ENCODE measurements at places on chromosomes 1 and 21. TPM values are rescaled to one million over a fixed set of nuclear protein-coding genes. Genes with fewer than 3 reads are reported as not detected.
A peak's percentile ranks its signal among the peaks of the same experiment; 100 is the strongest.

TBX15 gene
- total RNA-seq = 0.17 TPM

SLC44A5 gene
- total RNA-seq = 5.8 TPM

SYNC gene
- total RNA-seq = 0.51 TPM

ADAM15 gene
- 103 TPM for total RNA-seq

- no peak overlapping the region for H3K4me3 ChIP-seq
- no peaks in the 10 kb centered on the region for H3K27me3 ChIP-seq
- peak overlapping the region; percentile 73 for H3K27ac ChIP-seq
- peaks cover 27% of the 10 kb centered on the region for H3K4me1 ChIP-seq
Observed at GRCh38 chr1:88802950-88803349, 88.4 kb downstream of the GTF2B start.

DNA sequence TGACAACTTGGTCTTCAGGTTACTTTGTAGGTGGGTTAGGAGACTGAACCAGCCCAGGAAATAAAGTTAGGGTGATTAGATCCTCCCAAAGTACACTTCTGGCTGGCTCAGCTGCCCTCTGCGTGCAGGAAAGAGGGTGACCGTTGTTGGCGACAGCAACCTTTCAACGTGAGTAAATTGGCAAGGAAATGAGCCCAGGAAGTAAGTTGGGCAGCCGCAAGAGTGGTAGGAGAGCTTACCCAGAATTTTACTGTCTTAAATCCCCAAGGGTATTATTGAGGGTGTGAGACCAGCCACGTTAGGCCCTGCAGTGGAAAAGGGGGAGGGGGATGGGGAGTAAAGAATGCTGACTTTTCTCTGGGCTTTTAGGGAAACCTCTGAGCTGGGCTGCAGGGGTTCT, 1.6 kb downstream of the TENT5C start:
- peaks cover 53% of the 10 kb centered on the region for H3K27me3 ChIP-seq
- no peak overlapping the region for H3K4me3 ChIP-seq
- no peak for DNase-seq
- no peak overlapping the region for H3K27ac ChIP-seq
- H3K36me3 ChIP-seq = peaks cover 8% of the 10 kb centered on the region
- no peaks in the 10 kb centered on the region for H3K4me1 ChIP-seq

DNA sequence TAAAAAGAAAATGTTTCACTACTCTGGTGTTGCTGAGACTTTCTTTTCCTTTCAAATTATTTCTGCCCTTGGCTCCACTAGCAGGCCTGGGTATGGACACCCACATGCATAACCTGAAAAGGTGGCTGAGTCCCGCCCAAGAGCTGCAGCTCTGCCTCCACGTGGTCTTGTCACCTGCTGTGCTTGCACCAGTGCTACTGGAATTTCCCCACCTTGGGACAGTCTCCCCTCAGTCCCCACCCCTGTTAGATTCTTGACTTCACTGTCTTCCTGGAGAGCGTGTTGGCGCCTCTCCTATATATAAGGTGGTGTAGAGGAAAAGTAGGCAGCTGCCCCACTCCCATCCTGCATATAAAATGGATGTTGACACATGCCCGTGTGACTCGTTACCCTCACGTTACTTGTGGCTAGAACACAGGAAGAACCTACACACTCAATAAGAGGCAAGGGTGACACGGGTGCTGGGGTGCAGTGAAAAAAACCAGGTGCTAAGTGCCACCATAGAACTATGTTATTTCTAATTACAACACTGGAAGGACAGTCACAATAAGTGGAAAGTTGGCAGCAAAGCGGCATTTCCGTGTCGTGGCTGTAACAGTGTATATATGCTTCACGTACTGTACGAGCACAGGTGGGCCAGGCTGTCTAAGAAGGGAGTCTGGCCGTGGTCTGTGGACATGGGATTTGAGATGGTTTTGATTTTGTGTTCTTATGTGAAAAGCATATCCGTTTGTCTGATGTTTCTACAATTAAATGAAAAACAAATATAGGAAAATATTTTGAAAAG, 61.0 kb downstream of the POFUT2 start:
- DNase-seq = no peak
- H3K27ac ChIP-seq = no peak overlapping the region
- H3K4me1 ChIP-seq = no peaks in the 10 kb centered on the region
- H3K27me3 ChIP-seq = peaks cover 50% of the 10 kb centered on the region
- no peak overlapping the region for H3K4me3 ChIP-seq

- peaks cover 12% of the 10 kb centered on the region for H3K4me1 ChIP-seq
- H3K27me3 ChIP-seq = no peaks in the 10 kb centered on the region
- no peak for DNase-seq
- H3K4me3 ChIP-seq = no peak overlapping the region
Observed at GRCh38 chr1:184905601-184906322, 68.5 kb downstream of the NIBAN1 start.

DNA sequence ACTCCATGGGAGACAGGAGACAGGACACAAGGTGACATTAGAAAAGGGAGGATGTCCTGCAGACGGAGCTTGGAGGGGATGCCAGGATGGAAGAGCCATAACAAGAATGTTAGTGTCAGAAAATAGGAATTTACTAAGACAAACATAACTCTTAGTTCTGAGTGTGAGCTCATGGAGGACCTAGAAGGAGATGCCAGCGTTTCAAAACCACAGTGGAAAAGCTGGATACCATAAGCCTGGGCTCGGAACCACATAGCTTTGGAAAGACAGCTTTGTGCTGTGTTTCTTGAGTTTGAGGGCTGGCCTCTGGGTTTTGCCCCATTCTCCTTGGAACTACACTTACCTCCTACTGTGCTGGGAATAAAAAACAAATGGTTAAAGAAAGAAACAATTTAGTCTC, 128.4 kb downstream of the S1PR1 start:
- H3K4me1 ChIP-seq = no peaks in the 10 kb centered on the region
- no peak for DNase-seq
- no peak overlapping the region for H3K4me3 ChIP-seq
- H3K36me3 ChIP-seq = no peaks in the 10 kb centered on the region
- no peak overlapping the region for H3K27ac ChIP-seq

- H3K27me3 ChIP-seq = peaks cover 8% of the 10 kb centered on the region
- no peaks in the 10 kb centered on the region for H3K4me1 ChIP-seq
- no peak overlapping the region for H3K4me3 ChIP-seq
- no peaks in the 10 kb centered on the region for H3K36me3 ChIP-seq
- DNase-seq = no peak
Observed at GRCh38 chr1:56915960-56916359, 49.9 kb downstream of the C8B start.

GRCh38 chr1:25031966-25032667, 102.0 kb upstream of the RUNX3 start:
- no peak overlapping the region for H3K4me3 ChIP-seq
- H3K27ac ChIP-seq = no peak overlapping the region
- H3K36me3 ChIP-seq = peaks cover 4% of the 10 kb centered on the region
- no peaks in the 10 kb centered on the region for H3K27me3 ChIP-seq
- peaks cover 10% of the 10 kb centered on the region for H3K4me1 ChIP-seq

DNA sequence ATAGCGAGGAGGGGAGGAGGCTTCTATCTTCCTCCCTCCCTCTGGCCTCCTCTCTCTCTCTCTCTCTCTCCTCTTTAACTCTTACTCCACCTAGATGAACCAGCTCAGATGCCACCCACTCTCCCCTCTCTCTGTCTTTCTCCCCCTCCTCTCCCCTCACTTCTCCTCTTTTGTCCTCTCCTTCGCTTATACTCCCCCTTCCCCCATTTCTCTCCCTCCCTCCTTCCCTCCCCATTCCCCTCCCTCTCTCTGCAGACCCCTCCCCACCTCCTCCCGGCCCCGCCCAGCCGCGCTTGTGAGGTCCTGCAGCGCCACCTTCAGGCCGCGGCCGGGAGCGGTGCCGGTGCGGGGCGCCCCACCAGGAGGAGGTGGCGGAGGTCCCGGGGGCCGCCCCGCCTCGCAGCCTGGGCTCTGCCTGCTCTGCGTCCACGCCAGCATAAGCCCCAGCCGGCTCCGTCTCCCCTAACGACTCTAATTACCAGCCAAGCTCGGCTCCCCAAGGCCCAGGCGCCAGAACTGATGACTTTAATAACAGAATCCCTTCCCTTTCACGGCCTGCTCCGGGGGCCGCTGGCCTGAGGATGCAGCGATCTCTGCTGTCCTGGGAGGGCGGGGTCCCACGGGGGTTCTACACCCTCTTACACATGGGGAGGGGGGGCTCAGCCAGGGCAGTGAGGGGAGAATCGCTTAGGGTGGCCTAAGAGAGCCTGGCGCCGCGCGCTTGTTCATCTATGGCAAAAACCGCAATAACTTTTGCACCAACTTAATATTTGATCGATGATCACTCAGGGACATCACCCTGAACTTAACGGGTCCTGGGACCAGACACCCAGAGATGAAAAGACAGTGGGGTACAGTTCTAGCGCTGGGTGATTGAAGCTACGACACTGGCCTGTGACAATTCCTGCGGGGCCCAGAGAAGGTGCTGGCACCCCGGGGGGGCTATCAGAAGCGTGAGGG, 637.3 kb downstream of the MATN1 start:
- H3K4me3 ChIP-seq = no peak overlapping the region
- DNase-seq = peak; percentile 42
- H3K27me3 ChIP-seq = peaks cover 14% of the 10 kb centered on the region
- peaks cover 14% of the 10 kb centered on the region for H3K36me3 ChIP-seq
- no peak overlapping the region for H3K27ac ChIP-seq

- peak; percentile 40 for DNase-seq
- H3K36me3 ChIP-seq = no peaks in the 10 kb centered on the region
- peaks cover 33% of the 10 kb centered on the region for H3K4me1 ChIP-seq
- peak overlapping the region; percentile 77 for H3K27ac ChIP-seq
Observed at GRCh38 chr1:87927391-87928280, 599.0 kb downstream of the LMO4 start.

GRCh38 chr1:14118691-14119485, 418.9 kb downstream of the PRDM2 start:
- no peaks in the 10 kb centered on the region for H3K4me1 ChIP-seq
- no peak for DNase-seq
- no peaks in the 10 kb centered on the region for H3K36me3 ChIP-seq

DNA sequence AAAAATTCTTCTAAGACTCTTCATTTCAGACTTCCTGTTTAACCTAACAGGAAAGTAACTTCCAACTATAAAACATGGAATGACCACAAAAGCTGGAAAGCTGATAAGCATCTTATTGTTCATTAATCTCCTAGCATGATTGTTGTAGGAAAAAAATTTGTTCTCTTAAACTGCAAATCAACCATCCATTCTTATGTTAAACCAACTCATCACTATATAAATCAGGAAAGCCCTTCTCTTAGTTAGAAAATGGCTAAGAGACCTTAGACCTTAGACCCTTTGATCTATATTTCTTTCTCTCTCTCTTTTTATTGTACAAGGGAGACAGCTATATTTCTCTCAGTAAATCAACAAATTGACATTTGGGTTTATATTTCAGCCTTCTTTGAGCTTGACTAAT, 101.4 kb downstream of the UBE2U start:
- H3K27me3 ChIP-seq = no peaks in the 10 kb centered on the region
- H3K4me1 ChIP-seq = peaks cover 12% of the 10 kb centered on the region
- no peak for DNase-seq
- H3K27ac ChIP-seq = no peak overlapping the region

DNA sequence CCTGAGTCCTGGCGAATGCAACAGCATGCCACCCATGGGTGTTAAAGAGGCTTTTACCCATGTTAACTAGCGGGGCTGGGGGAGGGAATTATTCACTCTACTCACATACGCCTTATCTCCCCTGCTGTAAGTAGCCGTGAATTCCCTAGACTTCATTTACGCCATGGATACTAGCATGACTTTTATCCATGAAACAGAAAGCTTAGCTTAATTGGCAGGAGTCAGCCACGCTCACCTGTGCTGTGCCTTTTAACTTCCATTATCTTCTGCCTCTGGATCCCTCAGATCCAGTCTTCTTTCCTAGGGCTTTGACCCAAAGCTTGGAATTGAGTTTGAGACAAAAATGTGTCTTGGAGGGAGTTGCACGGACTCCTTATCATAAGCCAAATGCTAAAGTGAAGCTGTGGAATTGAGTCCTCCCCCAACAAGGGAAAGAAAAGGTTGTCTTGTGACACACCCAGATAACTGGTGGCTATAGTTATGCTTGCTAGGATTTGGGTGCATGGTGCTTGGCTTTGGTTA, 9.7 kb upstream of the NASP start:
- H3K4me1 ChIP-seq = no peaks in the 10 kb centered on the region
- H3K27me3 ChIP-seq = no peaks in the 10 kb centered on the region
- no peak for DNase-seq
- H3K27ac ChIP-seq = no peak overlapping the region
- peaks cover 10% of the 10 kb centered on the region for H3K36me3 ChIP-seq
- H3K4me3 ChIP-seq = no peak overlapping the region

DNA sequence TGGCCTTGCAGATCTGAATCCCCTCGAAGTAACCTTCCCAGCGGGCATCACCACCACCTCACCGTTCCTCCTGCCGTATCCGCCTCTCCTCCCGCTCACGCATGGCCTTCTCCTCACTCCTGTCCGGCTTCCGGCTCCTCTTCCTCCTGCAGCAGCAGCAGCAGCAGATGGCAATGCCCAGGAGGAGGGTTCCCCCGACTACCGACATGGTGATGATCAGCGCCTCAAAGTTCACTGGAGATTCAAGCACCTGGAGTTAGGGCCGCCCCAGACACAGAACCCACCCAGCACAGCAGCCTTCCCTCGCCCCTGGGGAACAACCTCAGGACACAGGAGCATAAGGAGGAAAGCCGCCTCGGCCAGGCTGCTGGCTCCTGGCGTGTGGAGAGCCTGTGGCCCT, 17.4 kb downstream of the PTTG1IP start:
- H3K4me1 ChIP-seq = no peaks in the 10 kb centered on the region
- H3K27ac ChIP-seq = no peak overlapping the region
- H3K27me3 ChIP-seq = no peaks in the 10 kb centered on the region
- H3K36me3 ChIP-seq = peaks cover 16% of the 10 kb centered on the region

DNA sequence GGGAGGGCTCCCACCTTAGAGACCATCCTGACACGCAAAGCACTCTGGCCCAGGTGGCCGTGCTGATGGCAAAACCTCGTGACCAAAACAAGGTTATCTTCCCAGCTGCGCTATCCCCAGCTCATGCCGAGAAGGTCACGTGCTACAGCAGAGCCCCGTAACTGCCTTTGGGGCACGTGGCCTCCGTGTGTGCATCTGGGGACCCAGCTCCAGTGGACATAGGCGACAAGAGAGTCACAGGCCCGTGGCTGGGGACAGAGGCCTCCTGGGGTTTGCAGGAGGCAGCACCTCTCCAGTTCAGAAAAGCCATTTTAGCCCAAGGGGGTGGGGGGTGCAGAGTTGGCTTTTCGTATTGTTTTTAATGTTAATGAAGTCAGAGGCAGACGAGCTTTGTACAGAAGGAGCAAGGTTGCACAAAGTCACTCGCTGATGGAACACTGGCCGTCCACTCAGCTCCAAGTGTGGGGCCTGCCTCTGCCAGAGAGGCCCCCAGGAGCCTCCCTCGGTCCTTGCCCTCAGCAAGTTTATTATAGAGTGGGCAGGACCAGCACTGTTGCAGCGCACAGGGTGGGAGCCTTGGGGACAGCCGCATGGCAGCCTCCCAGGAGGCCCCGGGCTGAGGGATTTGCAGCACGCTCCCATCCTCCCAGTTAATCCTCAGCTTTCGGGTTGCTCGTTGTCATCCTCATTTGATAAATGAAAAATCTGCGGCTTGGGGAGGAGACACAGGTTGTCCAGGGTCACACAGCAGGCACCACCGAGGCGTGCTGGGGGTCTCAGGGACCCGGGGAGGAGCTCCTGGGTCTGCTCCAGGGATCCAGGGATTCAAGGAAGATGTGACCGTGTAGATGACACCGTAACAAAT, 8.0 kb upstream of the PDE9A start:
- H3K4me3 ChIP-seq = no peak overlapping the region
- DNase-seq = no peak
- peaks cover 28% of the 10 kb centered on the region for H3K27me3 ChIP-seq
- no peaks in the 10 kb centered on the region for H3K36me3 ChIP-seq
- no peak overlapping the region for H3K27ac ChIP-seq
- H3K4me1 ChIP-seq = no peaks in the 10 kb centered on the region

- no peaks in the 10 kb centered on the region for H3K27me3 ChIP-seq
- DNase-seq = no peak
- H3K4me1 ChIP-seq = peaks cover 52% of the 10 kb centered on the region
- peak overlapping the region; percentile 97 for H3K27ac ChIP-seq
Observed at GRCh38 chr1:155307247-155307740, 1.4 kb upstream of the FDPS start.

Data from Calu3 (cell line).